Fibroblast of upper back skin (primary cell): ENCODE measurements at places on chromosomes 7 and 10.

GRCh38 chr7:35909870-35910357, 109.1 kb downstream of the SEPTIN7 start:
- DNase-seq, result no peak

DNA sequence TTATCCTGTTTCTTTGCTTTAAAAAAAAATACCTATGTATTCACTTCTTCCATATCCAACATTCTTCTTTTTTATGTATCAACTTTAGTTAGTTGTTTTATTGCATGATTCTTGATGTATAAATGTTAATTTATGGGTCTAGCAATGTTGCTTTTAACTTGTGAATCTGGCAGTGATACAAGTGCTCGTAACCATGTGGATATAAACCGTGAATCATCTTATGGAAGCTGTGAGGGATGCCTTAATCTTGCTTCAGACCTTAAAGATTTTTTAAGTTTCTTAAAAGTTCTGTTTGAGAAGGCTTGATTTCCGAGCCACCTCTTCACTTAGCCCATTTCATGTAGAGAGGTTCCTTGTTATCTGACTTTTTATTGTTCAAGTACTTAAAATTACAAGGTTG, 25.9 kb downstream of the HELLS start:
- DNase-seq, result peak; percentile 31

DNA sequence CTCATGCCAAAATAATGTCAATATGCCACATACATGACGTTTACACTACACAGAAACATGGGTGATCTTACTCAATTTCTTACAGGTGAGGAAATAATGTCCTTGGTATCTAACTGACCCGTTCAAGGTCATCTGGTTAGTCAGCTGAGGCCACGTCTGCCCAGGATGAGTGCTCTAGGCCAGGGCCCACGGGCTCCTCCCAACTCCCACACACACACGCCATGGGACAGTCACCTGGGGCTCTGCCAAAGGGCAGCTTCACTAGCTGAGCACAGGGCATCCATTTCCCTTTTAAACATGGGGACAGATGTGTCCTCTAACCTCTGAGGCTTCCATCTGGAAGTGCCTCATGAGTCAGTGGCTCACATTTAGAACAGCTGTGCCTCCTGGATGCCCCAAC, 123.9 kb downstream of the TNS3 start:
- peak; percentile 74 for DNase-seq

DNA sequence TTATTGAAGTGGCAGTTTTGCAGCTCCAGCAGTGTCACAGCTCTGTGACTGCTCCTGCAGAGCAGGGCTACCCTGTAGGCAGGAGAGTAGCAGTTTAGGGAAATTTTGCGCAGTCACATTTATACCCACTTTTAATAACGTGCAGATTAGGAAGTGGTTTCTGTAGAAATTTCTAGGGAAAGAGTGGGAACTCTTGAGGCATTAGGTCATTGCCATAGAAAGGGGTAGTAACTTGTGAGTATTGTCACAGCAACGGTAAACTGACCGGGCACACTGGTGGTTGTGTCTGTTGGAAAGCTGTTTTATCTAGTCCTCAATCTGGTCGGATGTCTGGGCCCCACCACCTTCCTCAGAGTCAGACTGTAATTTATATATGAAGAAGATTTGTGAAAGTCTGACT, 51.9 kb downstream of the CDC14C start:
- DNase-seq, result no peak

DNA sequence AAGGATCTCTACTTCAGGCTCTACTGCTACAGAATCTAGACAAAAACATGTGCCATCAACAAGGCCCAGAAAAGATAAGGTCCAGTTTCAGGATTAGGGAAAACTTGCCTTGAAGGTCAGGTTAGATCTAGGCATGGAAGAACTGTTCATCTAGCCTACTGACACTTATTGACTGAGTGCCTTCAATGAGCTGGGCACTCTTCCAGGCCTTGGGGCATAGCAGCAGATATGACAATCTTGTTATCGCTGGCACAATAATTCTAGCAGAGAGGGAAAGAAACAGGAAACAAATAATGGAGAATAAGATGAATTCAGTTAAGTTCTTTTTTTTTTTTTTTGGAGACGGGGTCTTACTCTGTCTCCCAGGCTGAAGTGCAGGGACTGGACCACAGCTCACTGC, 71.6 kb downstream of the ADCYAP1R1 start:
- no peak for DNase-seq

GRCh38 chr7:28483112-28483511, 70.8 kb downstream of the CREB5 start:
- DNase-seq, result peak; percentile 93

- DNase-seq, result no peak
Measured at GRCh38 chr10:47060356-47060755, 149.1 kb downstream of the PTPN20 start.

GRCh38 chr10:61179771-61180170, 235.8 kb upstream of the RHOBTB1 start:
- no peak for DNase-seq

DNA sequence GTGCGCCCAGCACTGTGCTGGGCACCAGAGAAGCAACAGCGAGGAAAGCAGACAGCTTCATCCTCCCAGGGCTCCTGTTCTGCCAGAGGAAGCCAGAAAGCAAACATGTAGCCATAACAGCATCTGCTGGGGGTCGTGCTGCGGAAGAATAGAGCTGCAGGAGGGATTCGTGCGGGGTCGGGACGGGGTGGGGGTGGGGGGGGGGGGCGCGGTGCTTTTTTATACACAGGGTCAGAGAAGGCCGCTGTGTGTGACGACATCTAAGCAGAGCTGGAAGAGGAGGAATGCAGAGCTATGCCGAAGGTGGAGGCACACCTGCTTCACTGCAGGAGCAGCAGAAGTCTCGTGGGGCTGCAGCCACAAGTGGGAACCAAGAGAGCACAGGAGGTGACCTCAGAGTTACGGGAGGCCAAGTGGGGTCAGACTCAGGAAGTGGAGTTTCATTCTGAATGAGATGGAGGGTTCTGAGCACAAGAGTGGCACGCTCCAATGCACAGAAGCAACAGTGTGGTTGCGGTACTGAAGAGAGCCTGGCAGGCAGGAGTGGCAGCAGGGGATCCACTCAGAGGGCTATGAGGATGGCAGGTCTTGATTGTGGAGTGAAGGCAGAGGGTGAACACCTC, 11.1 kb downstream of the PKD1L1 start:
- no peak for DNase-seq

DNA sequence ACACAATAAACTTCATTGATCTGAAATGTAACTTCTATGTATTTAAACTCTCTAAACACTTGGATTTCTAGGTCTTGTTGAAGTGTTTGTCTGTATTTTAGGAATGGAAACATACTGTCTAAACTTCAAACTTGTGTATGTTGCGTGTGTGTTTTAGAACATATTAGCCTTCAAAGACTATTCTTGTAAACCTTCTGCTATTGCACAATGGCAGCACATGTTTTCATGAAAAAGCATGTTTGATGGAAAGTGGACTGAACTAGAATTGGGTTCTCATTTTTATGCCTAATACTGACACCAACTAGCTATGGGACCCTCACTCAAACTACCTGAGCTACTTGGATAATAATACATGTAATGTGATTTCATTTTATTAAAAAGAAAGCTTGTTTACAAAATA, 592.6 kb downstream of the IPMK start:
- DNase-seq, result no peak

- no peak for DNase-seq
Measured at GRCh38 chr10:133247681-133248333, 10.2 kb downstream of the VENTX start.

- DNase-seq, result no peak
Measured at GRCh38 chr10:80503584-80504157, 34.0 kb upstream of the SH2D4B start.

DNA sequence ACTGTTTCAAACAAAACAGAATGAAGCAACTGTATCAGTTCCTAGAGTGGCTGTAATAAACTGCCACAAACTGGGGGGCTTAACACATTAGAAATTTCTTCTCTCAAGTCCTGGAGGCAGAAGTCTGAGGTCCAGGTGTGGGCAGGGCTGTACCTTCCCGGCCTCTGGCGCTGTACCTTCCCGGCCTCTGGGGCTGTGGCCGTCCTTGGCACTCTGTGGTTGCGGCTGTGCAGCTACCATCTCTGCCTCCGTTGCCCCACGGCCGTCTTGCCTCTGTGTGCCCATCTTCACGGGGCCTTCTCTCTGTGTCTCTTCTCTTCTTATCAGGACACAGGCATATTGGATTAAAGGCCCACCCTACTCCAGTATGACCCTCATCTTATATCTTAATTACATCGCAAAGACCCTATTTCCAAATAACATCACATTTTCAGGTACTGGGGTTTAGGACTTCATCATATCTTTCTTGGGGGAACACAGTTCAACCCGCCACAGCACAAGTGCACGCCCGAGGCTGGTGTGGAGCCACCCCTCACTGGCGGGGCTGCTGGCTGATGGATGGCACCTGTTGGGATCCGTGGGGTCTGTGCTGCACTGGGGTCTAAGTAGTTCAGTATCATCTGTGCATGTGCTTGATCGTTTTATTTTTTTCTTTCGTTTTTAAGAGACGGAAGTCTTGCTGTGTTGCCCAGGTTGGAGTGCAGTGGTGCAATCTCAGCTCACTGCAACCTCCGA, 123.2 kb downstream of the ACTR3B start:
- no peak for DNase-seq

DNA sequence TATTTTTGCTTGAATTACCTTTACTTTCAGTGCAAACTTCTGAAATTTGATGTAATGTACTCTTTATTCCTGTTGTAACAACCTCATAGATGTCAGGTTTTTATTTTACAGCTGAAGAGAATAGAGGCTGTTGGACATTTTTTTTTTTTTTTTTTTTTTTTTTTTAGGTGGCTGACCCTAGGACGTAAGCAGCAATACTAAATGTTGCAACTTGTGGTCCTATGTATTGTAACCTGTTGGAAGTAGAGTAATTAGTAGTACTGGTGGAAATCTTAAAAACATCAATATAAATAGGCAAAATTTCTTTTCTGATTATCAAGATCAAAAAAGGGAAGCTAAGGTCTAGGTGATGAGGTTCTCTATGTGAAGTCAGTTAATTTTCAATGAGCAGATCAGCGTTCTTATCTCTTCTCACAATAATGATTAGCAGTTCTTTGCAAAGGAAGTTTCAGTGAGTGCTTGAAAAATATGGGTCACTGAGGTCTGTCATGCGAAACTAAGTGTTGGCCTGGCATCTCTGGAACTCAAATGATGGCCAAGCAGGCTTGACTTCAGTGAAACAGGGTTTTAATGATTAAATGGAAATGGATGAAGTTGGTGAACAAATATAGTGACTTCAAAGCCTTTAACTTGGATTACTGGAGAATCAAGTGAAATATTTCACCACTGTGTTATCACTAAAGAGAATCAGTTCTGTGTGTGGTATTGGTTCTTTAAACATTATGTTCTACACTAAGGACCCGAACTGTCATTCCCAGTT, 42.7 kb downstream of the BICC1 start:
- DNase-seq, result no peak

DNA sequence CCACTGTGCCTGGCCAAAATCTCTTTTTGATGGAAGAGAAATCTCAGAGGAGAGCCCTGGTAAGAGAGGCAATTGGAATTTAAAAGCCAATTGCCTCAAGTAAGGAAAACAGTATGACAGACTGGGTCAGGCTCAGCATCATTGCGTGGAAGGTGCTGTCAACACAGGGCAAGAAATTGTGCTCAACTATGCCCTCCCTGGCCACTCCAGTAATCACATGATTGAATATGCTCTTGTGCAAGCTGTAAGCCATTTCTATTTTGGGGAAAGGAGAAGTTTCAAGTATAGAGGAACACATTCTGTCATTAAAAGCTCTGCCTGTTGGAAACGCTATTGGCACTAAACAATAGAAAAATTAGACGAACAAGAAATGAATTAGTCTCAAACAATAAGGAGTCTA, 1127.7 kb downstream of the REEP3 start:
- DNase-seq, result no peak

DNA sequence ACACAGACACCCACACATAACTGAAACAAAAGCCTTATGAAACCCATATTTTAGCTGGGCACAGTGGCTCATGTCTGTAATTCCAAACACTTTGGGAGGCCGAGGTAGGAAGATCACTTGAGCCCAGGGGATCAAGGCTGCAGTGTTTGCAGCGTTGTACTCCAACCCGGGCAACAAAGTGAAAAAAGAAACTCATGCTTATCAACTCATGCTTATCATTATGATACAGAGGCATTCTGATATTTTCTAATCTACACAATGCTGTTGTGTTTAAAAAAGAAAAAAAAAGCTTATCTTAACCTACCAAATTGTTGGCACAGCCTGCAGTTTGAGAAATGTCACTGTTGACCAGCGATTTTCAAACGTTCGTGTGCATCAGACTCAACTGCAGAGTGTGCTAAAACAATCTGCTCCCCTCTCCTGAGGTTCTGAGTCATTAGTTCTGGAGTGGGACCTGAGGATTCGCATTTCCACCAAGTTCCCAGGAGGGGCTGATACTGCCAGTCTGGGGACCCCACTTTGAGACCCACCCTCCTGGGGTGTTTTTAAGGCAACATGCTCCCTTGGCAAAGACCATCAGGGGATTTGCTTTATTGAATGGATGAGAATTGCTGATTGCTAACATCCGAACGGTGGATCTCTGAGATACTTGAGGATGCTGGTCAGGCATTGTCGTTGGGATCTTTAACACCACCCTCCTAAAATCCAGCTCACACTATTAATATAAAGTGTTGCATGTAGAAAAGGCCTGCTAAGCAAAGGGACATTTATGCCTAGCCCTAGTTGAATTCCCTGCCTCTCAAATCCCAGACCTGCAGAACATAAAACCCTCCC, 16.2 kb downstream of the CHST3 start:
- no peak for DNase-seq

DNA sequence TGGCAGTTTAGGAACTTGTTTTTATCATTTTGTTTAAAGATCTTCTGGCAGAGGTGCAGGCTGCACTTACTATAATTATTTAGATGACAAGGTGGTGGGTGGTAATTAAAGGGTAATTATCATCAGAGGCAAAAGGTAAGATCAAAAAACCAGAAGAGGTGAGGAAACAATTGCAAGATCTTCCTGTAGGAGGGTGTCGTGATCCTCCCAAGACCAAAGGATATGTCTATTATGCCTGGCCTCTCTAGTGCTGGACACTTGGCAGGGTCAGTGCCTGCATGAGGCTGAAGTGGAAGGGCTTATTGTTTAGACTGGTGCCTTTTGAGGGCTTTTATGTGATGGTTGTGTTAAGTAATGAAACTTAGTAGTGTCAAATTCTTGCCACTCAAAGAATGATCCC, 1.8 kb upstream of the WAPL start:
- no peak for DNase-seq

- no peak for DNase-seq
Measured at GRCh38 chr7:73681031-73681430, 2.2 kb downstream of the DNAJC30 start.

DNA sequence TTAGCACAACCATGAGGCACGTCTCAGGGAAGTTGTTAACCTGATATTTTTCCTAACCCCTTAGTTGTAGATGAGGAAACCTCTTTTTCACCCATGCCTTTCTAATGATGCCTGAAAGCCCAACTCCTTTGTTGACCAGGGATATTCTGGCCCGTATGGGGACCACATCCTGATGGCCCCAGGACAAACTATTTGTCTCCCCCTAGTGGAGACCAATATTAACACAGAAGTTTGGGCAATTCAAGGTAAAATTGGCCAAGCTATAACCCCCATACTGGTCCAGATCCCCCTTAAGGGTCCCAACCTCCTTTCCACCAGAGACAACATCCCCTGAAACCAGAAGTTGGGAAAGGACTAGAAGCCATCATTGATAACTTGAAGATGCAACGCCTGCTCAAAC, 893.3 kb downstream of the SORCS1 start:
- DNase-seq, result no peak
